ENCODE measurements at places on chromosomes 3 and 15.

DNA sequence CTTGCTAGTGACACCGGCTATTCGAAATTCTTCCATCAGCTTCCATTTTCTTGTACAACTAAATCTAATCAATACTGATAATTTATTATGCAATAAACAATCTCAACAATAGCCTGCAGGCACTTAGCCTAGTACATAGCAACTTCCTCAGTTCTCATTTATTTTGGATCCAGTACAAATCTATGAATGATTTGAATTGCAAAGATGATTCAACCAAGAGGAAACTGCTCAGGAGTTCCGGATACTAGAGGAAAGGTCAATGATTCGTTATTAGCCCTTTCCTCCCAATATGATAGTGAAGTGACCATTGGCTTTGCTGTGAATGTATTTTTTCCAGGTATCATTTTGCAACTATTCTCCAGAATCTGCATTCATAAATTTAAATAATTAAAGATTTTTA lies 827.0 kb downstream of the CADM2 start:
- no peak for DNase-seq

- DNase-seq, result no peak
Observed at GRCh38 chr3:27577504-27577903, 93.3 kb upstream of the SLC4A7 start.

DNA sequence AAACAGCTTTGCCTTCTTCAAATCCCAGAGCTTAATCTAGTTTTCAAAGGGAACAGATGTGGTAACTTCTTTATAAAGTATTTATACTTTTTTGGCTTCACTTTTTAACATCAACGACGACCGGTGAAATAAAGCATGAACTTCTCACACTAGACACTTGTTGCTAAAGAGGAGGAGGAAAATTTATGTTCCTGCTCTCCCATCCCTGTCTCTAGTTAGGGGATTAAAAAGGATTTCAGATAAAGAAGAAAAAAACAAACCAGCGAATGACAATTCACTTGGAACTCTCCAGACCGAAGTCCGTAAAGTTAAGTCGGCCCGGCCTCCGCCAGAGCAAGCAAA lies 672 bp downstream of the NEDD4 start:
- no peak for DNase-seq

DNA sequence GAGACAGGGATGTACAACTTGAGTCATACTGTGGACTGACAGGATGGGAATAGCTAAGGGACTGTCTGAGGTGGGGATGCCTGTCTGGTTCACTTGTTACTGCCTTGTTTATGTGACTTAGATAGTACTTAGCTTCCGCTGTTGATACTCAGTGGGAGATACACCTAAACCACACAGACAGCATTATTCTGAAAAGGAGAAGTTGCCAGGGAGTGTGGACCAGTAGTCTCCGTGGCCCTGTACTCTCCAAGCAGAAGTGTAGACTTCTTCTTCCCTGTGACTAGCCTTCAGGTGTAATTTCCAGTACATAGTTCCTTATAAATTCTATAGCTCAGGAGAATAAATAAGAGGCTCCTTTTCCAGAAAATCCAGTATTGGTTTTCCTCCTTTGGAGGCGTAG lies 5.1 kb downstream of the HIGD2B start:
- no peak for DNase-seq

GRCh38 chr3:58577269-58577821 lies at the start of gene FAM107A:
Gene FAM107A (minus strand): TSS chr3:58577391. CDS start chr3:58569860, 7,531 bp downstream.
- DNase-seq, result no peak

GRCh38 chr3:195270079-195270816 lies 711 bp downstream of the XXYLT1 start:
- DNase-seq, result no peak

DNA sequence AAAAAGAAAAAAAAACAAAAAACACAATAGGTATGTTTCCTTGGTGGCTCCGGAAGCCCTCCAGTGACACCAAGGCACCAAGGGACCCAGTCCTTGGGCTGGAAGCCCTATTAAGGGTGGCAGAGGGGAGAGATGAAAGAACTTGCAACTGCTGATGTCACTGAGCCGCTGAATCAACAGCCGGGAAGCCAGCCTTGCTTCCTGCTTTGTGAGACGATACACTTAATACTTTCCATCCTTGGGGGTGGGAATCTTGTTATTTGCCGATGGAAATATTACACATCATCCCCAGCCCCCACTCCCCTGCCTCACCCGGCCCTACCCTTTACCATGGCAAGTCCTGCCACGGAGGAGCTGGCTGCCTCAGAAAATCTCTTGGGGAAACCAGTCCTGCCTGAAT lies 5.6 kb upstream of the ISLR2 start:
- DNase-seq, result no peak

DNA sequence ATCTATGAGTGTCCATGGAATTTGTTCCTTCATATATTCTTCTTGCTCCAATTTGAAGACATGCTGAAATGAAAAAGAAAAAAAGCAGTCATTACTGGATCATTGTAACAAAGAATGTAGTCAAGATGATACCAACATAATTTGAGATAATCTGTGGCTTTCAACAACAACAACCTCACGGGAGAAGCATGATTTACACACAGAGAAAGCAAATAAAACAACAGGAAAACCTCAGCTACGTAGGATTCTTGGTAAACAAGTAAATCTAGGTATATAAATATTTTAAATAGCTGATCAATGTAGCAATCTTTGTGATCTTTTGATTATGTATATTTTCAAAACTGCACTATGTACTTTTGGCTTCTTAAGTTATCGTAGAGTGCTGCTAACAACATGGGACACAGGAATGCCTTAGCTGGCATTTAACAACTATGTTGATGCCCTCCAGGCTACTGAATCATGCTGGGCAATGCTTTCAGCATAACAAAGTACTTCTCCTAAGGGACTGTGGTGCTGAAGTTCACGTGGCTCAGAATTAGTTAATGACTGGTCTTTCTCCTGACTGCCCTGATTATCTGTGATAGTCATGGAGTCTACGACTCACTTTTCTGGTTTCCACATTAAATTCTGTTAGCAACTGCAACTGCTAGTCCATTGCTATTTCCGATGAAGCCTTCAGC lies 96.5 kb upstream of the MYO5C start:
- DNase-seq, result no peak

- DNase-seq, result peak; percentile 37
Observed at GRCh38 chr3:108091498-108092250, 843 bp upstream of the CD47 start.
